Spleen (tissue), 13 donors: ENCODE measurements at places on chromosomes 7 and 10. TPM values are rescaled to one million over a fixed set of nuclear protein-coding genes. Genes with fewer than 3 reads are reported as not detected.

Gene ACSL5
- total RNA-seq = 42.2 TPM

Gene RSPH10B
- 7.1 TPM for total RNA-seq

- DNase-seq = no peak
Measured at GRCh38 chr10:128275388-128276177, 149.4 kb upstream of the MKI67 start.

- DNase-seq = peak; percentile 72
Measured at GRCh38 chr10:122163174-122164022, 107.7 kb upstream of the BTBD16 start.

DNA sequence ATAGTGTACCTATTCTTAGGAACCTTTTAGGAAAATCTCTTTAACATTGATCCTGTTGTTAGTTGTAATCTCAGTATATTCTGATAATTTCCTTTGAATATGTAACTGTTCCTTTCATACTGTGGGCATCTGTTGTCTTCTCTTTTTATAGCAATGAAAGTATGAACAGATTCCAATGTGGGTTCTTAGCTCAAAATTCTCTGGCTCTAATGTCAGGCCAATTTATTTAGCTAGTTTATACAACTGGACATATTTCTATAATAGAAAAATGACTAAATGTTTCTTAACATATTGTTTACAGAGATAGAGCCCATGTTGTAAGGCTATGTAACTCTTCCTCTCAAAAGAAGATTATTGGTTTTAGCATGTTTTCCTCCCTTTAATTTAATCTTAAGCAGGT is 363.2 kb downstream of the AUTS2 start:
- no peak for DNase-seq

Gene WNT8B
- not detected for total RNA-seq

DNA sequence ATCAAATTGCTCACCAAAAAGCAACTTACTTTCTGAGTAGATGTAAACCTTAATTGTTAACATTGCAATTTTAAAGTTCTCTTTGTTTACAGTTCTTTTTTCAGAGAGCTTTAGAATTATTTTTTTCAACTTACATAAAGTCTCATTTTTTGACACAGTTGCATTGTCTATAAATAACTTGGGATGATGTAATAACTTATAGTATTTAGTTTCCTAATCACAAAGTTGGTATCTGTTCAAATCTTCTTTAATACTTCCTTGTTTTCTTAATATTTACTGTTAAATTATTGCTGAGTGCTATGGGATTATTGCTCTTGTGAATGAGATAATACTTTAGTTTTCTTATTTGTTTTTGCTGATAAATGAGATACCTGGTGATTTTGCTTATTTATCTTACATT is 18.9 kb upstream of the SUV39H2 start:
- no peak for DNase-seq

Gene CPXM2
- 20.8 TPM for total RNA-seq

GRCh38 chr10:110600487-110601101 is 33.1 kb downstream of the SMC3 start:
- DNase-seq = no peak

- no peak for DNase-seq
Measured at GRCh38 chr10:102085336-102085735, 20.2 kb downstream of the HPS6 start.

Gene ZFAND2A
- total RNA-seq = 18.3 TPM

Gene SGCE
- total RNA-seq = 61.8 TPM
